ENCODE measurements at places on chromosomes 5 and 9.

DNA sequence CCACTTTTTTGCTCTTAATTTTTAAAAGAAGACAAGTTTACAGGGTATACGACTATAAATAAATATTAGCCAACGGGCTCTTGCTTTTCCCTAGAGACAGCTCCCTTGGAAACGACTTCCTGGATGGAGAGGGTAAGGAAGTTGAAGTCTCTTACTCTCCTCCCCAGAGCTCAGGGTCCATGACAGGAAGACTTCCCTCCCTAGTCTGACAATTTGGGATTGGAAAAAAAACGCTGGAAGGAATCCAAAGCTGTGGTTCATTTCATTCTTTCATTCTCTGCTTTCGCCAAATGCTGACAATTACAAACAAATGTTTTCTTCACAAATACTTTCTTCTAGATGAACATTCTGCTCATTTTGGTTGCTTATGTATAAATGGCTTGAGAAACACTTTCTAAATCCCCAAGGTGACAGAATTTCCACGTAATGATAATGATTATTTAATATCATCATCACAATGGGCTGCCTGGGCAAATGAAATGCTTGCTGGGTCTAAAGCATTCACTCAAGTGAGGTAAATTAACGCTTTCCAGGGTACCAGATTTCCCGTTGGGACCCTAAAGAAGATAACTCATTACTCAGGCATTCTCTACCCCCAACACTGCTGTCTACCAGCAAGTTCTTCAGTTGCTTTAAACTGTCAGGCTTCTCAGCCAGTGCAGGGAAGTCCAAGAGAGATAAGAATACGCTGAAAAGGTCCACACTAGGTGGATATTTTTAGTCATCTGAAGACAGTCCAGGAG is 139.8 kb upstream of the SLC30A5 start:
- DNase-seq: no peak

DNA sequence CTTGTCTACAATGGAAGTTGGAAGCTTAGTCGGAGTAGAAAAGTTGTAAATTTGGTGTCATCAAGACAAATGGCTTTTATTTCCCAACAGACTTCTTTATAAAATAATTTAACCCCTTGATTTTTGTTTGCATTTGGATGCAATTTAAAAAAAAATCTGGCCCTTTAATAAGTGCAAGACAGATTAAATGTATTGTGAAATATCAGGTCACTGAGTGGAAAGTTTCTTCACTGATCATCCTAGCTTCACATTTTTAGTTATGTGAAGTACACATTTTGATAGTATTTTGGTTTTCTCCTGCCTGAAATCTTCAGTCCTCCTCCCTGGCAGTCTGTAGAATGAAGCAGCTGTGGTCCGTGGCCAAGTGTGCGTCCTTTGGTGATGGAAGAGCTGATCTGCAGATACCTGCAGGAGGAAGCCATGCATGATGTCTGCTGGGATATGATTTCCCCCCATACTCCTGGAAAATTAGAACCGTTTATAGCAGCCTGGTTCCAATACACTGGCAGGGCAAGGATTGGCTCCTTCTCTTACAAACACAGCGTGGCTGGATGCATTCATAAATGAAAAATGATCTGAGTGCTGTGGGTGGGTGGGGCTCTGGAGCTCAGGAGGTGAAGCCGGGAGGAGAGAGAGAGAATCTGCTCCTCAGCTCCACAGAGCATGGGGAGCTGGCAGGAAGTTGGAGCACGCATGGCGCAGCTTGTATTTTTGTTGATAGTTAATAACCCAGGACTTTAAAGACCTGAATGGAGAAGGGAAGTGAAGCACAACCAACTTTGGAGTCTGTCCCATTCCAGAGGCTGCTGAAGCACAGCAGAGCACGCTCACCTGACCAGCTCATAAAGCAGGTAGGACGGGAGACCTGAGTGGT is 238.4 kb downstream of the GOLPH3 start:
- no peak for DNase-seq

DNA sequence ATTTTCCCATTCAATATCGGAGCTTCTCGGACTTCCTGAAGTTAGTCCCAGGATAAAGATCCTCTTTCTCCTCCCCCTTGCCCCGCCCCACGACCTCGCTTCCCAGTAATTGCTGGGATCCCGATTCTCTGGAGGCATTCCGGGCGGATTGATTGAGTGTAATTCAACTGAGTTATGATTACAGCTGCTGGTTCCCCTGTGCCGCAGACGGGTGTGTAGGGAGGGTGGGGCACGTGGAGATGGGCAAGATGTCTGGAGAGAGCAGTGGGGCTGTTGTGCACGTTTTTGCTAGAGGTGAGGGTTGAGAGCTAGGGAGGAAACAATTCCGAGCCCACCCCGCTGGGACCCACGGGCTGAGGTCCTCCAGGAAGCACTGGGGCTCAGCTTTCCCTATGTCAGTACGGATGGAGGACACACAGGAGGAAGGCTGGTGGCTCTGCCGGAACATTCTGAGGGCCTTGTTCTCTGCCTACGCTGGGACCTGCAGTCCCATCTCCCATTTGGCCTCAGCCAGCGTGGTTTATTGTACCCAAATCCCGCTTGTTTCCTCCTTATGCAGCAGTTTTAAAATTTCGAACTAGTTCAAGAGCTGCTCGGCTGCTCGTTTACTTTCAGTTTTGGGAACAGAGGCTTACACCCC is 2.4 kb upstream of the DMRT2 start:
- DNase-seq: no peak

DNA sequence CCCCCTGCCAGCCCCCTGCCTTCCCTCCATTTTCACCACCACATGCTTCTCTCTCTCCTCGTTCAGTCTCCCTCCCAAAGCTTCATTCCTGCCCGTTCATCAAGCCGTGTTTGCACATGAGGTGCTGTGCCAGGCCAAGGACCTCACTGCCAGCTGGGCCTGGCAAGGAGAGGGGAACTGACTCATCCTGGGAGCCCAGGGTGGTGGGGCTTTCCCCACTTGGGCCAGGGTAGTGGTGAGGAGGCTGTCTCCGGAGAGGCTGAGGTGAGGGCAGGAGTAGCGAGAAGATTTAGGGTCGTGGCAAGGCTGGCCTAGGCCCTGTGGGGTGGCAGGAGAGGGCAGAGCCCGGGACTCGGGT is 30.4 kb upstream of the NOTCH1 start:
- DNase-seq: no peak

DNA sequence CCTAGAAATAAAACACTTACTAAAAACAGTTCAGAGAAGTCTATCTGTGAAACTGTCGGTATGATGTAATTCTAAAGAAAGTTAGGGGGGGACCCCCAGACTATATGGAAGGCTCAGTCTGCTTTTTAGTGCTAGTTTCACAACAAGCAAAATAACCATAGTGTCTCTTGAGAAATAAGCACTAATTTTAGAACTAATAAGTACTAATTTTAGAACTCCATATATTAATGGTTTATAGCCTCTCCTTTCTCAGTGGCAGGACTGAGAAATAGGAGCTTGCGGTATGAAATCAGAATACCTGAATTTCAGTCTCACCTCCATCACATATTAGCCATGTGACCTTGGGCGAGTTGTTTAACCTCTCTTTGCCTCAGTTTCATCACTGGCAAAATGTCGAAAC is 1.4 kb upstream of the PHF24 start:
- no peak for DNase-seq

DNA sequence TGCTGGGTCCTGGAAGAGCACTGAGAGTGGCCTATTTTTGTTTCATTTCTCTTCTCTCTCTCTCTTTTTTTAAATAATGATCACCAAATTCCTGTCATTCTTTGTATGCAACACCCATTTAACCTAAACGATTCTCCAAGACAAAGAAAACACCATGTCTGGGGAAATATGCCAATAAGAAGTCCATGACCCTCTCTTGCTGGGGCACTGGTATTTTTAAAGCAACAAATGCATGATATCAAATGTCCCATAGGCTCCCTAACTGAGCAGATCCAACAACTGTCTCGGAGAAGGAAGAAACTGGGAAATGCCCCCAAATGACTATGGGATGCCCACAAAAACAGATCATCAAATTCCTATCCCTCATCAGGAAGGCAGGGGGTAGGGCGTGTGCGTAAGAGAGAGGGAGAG is 567.4 kb downstream of the CCDC171 start:
- no peak for DNase-seq

Measured in T follicular helper cell (primary cell).